Activated CD4-positive, alpha-beta T cell treated with anti-CD3 and anti-CD28 coated beads, Interleukin-2, amount 50 U/mL, for 24 hours (primary cell): ENCODE measurements at places on chromosomes 3 and 15.

- no peak for DNase-seq
These were observed 99.0 kb downstream of the TIGIT start for GRCh38 chr3:114392831-114393230.

DNA sequence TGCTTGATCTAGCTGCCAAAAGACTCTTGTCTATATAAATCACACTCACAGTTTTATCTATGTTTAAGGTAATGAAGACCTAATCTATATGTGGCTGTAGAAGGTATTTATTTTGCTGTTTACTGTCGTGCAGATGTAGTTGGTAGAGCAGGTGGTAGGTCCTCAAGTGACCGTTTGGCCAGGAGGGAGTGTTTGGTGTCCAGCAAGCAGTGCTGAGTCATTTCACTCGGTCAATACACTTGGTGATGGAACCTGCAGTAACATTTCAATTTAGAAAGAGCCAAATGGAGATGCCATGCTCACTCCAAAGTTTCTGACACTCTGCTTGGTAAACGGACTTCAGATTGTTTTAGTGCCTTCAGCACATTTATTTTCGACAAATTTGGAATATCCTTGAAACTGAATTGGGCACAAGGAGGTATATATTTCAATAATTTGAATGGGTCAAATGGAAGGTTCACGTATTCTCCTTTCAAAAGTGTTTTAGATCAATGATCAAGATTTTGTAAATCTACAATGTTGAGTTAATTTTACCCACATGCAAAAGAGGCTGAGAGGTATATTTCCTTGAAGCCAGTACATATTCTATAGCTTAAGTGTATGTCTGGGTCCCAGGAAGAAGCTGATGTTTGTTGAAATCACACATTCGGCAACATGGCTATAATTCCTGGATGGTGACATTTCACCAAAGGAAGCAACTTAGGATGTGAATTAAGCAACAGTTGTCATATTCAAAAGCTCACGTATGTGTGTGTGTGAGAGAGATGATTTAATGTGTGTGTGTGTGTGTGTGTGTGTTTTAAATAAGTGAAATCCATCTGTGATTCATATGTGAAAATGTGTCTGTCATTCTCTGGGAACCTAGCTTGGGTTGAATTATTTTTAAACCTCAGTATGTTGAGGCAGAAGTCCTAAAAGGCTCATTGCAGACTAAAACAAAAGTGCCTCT, 7.7 kb upstream of the CX3CR1 start:
- DNase-seq = no peak

DNA sequence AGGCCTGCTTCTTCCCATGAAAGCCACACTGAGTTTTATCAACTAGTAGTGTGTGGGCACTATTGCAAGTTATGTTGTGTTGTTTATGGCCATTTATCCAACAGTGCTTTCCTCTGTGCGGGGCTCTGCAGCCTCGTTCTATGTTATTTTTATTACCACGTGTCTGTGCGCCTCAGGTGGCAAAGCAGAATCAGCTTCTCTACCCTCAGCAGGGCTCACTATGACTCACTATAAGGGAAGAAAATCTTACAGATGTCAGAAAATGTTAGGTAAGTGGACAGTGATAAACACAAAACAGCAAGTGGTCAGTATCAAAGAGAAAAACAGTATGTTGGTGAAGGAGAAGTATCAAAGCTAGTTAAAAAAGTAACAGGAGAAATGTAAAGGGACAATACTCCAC, 61.4 kb downstream of the MOBP start:
- no peak for DNase-seq

DNA sequence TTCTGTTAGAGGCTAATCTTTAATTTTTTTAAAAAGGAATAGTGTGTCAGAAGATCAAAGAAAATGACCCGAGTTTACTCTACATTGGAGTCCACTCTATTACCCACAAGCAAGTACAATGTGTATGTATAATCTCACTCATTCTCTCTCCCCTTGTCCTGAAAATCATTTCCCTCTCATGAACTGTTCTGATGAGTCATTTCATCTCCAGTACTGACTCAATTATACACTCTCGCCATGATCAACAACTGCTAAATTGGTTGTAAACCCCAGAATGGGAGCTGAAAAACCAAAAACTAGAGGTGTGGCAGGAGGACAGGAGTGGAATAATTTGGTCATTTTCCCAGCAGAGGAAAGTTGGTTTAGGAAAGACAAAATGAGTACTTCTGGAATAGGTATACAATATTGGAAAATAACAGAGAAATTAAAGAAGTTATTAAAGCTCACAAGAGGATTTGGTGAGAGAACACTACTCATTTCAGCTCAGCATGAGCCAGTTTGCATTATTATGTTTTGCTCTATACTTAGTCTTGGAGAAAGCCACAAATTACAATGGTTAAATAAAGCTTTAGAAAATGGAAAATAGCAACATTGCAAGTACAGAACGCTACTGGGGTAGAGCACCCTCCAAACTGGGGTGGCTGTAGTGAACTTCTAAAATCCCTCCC, 144.3 kb upstream of the PFN2 start:
- no peak for DNase-seq

GRCh38 chr3:58507356-58508078, 15.6 kb downstream of the KCTD6 start:
- DNase-seq = no peak

- DNase-seq = no peak
These were observed 19.9 kb downstream of the TJP1 start for GRCh38 chr15:29802411-29802810.

DNA sequence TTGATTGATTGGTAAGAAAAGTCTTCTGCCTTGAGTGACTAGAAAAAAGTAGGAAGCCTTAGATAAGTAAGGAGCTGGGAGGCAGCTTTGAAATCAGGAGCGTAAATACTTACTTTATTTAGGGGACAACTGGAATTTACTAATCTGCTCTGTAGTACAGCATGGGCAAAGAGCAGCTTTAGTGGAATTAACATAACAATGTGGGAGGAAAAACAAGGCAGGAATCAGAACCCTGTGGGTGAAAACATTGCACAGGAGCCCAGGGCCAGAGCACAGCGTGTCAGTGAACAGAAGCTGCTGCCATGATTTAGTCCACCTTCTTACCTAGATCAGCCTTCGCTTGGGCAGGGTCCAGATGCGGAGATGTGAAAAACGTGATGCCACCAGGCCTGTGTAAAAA, 14.6 kb downstream of the FMN1 start:
- DNase-seq = no peak
